Amniotic stem cell (primary cell): ENCODE measurements at places on chromosomes 13 and 19.

- DNase-seq = no peak
Measured at GRCh38 chr19:44617110-44617880, 3.9 kb downstream of the IGSF23 start.

GRCh38 chr19:15291089-15291488 lies 41.2 kb downstream of the BRD4 start:
- no peak for DNase-seq

GRCh38 chr13:66543780-66544179 lies 686.4 kb downstream of the PCDH9 start:
- no peak for DNase-seq

DNA sequence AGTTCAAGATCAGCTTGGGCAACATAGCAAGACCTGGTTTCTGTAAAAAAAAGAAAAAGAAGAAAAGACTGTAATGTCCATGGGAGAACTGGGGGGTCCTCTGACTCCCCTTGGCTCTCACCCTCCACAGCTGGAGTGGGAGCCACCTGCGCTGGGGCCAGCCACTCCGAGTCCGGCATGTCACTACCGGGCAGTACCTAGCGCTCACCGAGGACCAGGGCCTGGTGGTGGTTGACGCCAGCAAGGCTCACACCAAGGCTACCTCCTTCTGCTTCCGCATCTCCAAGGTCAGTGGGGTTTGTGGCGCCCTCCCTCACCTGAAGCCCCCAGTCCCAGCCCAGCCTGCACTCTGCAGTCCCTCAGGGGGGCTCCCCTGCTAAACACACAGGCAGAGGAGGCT lies 14.7 kb downstream of the RYR1 start:
- DNase-seq = no peak

DNA sequence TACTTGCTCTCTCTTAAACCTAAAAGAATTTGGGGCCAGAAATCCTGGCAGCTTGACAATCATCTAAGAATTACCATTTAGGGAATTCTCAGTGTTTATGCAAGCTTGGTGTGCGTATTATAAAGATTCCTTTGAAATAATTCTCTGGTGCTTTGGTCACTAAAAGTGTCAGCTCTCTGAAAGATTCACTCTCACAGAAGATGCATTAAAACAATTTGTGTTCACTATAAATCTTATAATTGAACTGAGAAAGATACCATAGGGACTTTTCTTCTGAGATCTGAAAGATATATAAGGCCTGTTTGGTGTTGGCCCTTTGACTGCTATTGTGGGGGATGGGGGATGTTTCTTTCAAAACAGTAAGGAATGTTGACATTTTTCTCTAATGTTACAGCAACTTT lies 27.3 kb downstream of the EPSTI1 start:
- DNase-seq = no peak

- no peak for DNase-seq
Measured at GRCh38 chr19:2727640-2727944, 6.4 kb upstream of the DIRAS1 start.

- no peak for DNase-seq
Measured at GRCh38 chr19:10966809-10967208, 6.0 kb downstream of the SMARCA4 start.

DNA sequence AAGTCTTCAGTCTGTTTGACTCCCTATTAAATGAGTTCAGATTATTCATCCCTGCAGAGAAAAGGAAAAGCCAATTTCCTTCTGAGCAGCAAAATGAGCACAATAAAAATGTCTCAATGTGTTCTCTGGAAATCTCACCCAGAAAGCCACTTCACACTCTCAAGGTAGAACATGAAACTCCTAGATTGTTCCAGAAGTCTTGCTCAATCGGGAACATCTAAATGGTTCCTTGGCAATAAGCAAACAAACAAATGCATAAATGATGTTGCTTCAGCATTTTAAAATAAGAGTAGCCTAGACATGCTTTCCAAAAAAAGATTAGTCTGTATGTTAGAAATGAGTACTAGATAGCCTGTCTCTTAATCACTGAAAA lies 59.7 kb upstream of the TNFRSF19 start:
- DNase-seq = no peak

- no peak for DNase-seq
Measured at GRCh38 chr13:98471934-98472333, 105.0 kb downstream of the STK24 start.

GRCh38 chr13:62387647-62388046 lies 972.0 kb upstream of the PCDH20 start:
- DNase-seq = no peak

GRCh38 chr13:32407854-32408253 lies 20.1 kb downstream of the N4BP2L1 start:
- DNase-seq = no peak

- no peak for DNase-seq
Measured at GRCh38 chr13:41608111-41608838, 150.9 kb downstream of the RGCC start.

DNA sequence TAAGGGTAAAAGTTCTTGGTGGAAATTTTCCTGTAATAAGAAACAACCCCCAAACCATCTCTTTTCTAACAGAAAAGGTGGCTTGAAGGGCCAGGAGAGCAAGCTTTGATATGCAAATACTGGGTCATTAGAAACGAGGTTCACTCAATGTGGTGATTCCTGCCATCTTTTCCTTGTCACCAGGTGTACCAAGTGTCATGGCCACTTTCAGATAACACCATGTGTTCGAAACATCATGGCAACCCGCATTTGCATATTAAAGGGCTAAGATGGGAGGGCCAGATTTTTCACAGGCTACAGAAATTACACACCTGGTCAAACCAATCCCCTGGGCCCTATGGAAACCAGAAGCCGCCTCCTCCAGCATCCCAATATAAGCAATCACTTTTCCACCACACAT lies 15.3 kb downstream of the LGALS16 start:
- DNase-seq = no peak

GRCh38 chr13:43303033-43303729 lies 279.8 kb downstream of the DNAJC15 start:
- no peak for DNase-seq

DNA sequence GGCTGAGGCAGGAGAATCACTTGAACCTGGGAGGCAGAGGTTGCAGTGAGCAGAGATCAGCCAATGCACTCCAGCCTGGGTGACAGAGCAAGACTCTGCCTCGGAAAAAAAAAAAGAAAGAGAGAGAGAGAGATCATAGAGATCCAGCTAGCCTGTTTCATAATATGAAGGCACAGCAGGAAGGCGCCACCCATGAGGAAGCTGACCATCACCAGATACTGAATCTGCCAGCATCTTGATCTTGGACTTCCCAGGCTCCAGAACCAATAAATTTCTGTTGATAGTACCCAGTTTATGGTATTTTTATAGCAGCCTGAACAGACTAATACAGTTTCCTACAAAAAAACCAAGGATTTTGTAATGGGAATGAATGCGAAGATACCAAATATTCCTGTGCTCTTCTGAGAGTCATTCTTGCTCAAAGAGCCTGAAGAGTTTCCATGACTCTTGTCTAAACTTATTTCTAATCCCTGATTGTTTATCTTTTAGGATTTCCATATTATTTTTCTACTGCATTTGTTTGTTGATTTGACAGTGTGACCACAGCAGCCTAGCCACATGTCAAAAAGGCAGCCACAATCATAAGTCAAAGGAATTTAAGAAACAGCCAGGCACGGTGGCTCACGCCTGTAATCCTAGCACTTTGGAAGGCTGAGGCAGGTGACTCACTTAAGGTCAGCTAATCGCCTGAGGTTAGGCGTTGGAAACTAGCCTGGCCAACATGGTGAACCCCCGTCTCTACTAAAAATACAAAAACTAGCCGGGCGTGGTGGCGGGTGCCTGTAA lies 37.7 kb upstream of the PDCD5 start:
- no peak for DNase-seq
